ENCODE measurements at places on chromosomes 3 and 15.

DNA sequence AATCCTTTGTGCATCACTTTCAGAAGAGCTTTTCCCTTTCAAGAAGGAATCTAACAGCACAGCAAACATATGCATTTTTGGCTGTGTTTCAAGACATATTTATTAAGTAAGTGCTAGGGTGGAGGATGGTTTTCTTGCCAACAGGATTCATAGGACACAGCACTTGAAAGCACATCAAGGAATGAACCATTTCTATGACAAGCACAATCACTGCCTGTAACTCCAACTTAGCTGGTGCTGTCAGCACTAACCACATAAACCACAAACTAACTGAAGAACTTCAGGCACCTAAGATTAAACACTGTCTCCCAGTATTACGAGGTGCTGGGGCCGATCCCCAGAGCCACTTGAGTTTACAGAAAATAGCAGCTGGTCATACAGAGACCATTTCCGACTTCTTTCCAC is 35.4 kb upstream of the SPRED1 start:
- no peak for DNase-seq

DNA sequence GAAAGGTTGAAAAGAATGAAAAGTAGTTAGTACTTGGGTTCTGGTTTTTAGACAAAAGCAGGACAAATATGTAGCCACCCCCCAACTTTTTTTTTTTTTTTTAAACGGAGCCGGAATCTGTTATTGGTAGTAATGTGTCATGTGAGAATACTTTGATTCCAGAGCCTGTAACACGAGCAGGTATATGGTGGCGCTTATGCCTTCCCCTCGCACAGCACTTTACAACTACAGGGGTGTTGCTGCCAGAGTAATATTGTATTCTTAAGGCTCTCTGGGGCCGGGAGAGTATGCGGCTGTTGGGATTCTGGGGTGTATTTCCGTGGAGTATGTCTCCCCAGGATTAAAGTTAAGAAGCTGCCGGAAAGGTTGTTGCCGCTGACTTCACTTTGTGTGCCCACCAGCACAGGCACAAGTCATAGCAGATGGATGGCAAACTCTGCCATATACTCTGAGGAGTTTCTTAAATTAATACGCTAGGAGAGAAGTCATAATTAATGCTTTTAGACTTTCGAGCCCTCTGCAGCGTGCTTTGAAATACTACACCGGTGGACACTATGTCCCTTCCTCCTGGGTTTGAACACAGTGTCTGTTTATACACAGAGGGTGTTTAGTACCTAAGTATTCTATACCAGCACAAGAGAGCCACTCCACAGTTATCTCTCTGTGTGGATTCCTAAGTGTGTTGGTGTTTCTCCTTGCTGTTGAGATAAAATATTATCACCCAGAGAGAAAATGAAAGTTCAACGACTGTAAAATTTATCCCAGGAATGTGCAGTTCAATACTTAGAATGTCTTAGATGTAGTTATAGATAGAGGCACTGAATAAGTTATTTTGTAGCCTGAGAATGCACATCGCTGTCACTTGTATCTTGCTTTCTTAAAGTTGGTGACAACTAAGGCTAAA is 1.4 kb downstream of the MBNL1 start:
- no peak for DNase-seq

GRCh38 chr3:182829761-182830405 is 36.6 kb downstream of the ATP11B start:
- DNase-seq: no peak

- no peak for DNase-seq
These were observed at the start of gene CD200R1 for GRCh38 chr3:112974894-112975293. Gene CD200R1 (minus strand): TSS chr3:112975103. CDS start chr3:112974857, 246 bp downstream.

GRCh38 chr15:68232449-68232848 is 2.9 kb upstream of the CLN6 start:
- DNase-seq: no peak

DNA sequence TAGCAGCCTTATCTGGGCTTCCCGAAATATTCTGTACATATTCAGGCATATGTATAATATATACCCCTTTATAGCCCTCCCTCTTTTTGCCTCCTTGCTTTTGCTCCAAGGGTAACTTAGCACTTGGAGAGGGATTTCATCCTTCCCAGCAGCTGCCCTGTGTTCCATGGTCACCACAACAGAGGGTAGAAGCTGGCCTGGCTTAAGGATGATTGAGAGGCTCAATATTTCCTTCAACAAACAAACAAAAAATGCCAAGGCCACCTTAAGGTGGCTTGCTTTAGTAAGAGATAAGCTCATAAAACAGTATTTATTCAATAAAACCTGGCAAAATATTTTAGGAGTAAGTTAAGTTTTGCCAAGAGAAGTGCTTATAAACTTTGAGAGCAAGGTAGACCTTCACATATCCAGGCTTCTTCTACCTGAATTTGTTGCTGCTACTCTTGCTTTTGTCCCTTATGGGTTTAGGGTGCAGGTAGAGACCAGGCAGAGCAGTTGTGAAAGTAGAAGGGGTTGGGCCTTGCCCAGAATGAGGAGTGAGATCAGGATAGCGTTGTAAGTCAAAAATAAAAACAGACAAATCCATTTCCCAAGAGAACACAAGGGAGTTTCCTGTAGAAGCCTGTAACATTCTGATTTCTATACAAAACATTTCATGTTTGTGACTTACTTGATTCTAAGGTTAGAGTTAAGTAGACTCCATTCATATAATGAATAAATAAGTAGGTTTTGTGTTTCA is 52.7 kb upstream of the ATOSA start:
- no peak for DNase-seq

DNA sequence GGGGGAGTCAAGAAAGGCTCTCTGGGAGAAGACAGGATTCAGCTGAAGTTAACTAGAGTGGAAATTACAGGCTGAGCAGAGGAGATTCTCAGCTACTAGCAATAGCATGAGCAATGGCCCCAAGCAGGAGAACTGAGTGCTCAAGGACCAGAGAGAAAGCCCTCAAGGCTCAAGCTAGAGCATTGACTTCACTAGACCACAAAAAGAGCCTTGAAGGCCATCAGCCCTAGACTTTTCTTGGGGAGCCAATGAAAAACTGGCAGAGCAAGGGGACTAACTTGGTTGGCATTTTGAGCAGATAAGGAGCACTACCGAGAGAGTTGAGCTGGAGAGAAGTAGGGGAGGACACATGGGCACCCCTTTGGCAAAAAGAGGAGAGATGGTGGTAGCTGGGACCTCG is 277.6 kb downstream of the FEZF2 start:
- no peak for DNase-seq

DNA sequence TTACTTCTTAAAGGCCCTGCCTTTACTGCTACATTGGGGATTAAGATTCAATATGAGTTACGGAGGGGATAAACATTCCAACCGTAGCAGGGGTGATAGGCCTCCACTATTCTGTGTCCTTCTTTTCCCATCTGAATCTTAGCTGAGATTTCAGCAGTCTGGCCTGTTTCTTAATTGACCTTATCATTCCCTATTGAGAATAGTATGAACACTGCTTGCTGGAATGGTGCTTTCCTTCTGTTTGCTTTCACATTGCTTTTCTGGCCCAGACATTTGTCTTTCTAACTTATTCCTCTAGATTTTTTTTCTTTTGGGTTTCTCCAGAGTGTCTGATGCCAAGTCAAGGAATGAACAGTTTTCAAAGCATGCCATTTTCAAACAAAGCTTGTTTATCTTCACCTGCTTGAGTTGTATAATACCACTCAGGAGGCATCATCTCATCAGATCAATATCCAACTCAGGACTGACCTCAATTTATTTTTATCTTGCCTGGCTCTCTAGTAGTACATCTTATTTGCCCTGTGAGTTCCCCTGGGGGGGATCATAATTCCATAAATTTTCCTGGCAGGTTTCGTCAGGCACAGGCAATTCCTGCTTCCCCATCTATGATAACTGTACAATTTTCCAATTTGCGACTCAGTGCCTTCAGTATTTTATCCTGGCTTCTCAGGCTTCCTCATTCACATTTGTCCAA is 161.1 kb upstream of the STT3B start:
- no peak for DNase-seq

DNA sequence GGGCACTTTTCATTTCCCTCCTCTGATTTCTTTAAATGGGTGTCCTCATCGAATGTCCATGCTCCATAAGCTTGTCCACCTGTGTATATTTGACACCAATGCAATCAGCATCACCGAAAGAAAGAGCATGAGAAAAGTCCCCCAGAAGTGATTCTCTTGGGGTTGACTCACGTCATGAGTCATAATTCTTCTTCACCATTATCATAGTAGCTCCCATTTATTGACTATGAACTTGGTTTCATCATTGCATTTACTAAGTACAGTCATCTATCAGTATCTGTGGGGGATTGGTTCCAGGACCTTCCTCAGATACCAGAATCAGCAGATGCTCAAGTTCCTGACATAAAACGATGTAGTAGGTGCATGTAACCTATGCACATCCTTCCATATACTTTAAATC is 372.5 kb upstream of the CFAP20DC start:
- DNase-seq: no peak

DNA sequence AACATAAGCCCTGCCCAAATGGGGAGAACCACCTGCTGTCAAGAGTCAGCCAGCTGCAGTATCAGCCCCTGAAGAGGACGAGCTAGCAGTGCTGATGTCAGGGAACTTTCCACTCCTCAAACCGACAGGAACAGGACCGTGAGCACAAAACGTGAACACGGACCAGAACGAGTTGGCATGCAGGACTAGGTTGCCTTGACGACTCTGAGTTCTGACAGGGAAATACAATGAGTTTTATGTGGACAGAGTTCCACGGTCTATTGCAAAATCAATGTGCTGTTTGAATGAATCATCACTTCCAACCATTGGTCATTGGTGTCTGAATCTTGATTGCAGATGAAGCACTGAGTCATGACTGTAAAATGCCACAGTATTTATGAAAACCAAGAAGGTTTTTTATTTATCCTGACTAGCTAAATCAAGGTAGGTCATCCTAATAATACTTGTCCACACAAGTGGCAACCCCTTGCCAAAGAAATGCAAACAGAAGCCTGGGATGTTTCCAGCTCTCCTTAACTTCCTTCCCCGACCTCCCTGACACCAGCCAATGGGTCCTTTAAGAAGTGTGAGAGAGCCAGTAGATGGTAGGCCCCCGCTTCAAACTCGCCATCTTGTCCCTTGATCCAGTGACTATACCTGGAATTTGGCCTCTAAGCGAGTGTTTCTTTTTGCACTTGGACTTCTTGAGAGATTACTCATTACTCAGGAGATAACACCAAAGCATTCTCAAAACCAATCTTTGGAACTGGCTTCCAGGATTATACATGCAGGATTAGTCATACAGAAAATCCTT is 119.6 kb downstream of the ASB7 start:
- no peak for DNase-seq

- peak; percentile 19 for DNase-seq
These were observed 87.8 kb downstream of the NCEH1 start for GRCh38 chr3:172622916-172623700.

DNA sequence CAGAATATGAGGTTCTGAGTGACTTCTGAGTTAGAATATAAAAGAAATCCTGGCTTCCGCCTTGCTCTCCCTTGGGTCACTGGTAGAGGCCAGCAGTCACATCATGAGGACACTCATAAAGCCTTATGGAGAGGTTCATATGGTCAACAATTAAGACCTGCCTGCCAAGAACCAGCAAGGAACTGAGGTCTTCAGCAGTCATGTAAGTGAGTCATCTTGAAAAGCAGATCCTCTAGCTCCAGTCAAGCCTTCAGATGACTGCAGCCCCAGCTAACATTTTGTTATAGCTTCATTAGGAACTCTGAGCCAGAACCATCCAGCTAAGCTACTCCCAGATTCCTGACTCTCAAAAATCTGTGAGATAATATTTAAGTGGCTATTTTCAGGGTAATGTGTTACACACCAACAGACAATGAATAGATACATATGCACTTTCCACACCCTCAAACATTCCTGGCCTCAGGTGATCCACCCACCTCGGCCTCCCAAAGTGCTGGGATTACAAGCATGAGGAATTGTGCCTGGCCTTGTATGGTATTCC is 447.2 kb downstream of the SHQ1 start:
- no peak for DNase-seq

DNA sequence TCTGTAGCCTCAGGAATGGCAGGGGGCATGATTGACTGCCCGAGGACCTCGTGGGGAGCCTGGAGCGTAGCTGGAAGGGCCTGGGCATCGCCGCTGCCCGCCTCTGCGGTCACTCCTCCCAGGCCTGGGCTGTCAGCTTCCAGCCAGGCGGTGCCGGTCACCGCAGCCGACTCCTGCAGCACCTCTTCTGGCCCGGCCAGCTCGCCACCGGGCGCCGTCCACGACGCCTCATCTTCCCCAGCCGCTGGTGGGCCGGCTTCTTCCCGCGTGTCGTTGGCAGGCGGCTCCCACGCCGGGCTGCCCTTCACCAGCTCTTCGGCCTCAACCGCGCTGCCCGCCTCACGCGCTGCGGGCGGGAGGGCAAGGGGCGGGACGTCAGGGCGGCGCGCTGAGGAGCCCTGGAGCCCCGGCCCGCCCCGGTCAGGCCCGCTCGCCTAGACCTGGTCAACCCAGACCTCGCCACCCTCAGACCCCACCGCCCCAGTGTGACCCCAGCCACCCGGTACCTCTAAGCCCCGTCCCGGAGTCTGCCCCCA is 1.0 kb downstream of the CSPG5 start:
- no peak for DNase-seq

DNA sequence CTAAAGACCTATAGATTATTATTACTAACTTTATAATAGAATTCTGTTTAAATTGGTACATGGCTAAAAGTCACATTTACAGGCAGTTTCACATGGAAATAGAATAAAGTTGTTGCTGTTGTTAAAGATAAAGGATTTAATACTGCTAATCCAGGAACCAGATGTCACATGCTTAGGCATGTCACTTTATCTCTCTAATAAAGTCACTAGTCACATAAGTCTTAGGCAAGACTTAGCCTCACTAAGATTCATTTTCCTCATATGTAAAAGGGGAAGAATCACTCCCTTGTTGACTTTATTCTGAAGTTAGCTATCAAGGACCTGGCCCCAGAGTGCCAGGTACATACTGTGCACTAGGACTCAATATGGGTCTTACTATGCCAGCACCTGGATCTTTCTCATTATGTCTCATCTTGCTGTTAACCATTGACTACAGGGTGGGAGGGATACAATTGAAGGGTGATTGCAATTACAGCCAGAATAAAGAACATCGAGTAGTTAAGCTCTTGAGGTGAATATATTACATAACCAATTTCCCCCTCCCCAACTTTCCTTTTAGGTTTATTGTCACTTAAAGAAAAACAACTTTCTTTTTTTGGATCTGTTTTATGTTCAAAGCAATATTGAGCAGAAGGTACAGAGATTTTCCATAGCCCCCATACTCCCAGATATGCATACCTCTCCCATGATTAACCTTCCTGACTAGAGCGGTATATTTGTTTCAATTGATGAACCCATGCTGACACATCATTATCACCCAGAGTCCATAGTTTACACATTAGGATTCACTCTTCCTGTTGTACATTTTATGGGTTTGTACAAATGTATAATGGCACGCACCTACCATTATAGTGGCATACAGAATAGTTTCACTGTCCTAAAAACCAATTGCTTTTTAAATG is 36.6 kb downstream of the LNP1 start:
- no peak for DNase-seq

Measured in stimulated activated CD4-positive, alpha-beta T cell treated with anti-CD3 and anti-CD28 coated beads, Interleukin-4, amount 100 ng/mL, for 4 hours (primary cell).